ENCODE measurements at places on chromosomes 6 and 20.

DNA sequence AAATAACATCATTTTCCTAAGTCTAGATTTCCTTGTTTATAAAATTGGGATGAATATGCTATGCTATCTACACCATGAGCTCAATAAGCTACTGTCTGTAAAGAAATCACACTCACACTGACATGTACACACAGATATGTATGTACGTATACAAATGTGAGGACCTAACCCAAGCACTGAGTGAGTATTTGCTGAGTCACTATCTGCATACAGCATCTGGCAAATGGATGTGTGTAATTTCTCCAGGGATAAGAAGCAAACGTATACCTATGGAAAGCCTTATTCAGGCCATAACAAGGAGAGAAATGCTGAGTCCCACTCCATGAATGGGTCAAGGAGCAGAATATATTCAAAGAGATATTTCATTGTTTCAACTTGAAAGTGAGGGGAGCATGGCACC lies 153.9 kb downstream of the LPA start:
- DNase-seq: no peak

- DNase-seq: no peak
Observed at GRCh38 chr20:1130847-1131246, 12.4 kb downstream of the PSMF1 start.

DNA sequence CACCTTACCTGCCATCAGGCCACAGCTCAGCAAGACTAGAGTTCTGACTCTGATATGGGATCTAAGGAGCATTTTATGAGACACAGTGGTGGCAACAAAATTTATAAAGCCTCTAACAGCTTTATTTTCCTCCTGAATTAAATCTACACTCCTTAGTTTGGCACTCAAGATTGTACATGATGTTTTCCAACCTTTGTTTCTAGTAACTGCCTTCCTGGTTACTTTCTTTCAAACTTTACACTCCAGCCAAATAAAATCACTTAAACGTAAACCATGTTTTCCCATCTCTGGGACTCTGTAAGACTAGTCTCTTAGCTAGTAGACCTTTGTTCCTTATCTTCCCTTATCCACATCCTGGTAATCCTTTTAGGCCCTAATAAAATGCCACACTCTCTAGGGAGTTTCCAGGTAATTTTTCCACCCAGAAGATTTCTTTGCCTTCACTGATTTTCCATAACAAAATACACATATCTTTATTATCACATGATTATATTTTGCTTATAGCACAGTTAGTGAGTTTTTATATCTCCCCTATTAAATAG lies 92.1 kb downstream of the PKHD1 start:
- no peak for DNase-seq

GRCh38 chr20:53708129-53708968 lies 114.7 kb upstream of the ZNF217 start:
- no peak for DNase-seq

DNA sequence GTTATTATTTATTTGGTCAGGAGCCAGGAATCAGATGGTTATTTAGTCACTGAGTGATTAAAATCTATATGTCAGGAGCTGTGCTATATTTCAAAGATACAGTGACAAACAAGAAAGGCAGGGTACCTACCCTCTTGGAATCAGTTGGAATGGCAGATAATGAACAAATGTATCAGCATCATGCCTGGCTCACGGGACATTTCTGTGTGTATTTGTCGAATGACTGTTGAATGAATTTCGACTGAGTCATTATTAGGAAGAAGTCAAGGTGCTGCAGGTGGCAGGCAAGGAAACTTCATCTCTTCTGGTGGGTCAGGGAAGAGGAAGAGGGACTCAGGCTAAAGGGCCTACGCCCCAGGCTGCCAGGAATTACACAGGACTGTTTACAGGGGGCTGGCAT lies 13.6 kb downstream of the PKIG start:
- no peak for DNase-seq

DNA sequence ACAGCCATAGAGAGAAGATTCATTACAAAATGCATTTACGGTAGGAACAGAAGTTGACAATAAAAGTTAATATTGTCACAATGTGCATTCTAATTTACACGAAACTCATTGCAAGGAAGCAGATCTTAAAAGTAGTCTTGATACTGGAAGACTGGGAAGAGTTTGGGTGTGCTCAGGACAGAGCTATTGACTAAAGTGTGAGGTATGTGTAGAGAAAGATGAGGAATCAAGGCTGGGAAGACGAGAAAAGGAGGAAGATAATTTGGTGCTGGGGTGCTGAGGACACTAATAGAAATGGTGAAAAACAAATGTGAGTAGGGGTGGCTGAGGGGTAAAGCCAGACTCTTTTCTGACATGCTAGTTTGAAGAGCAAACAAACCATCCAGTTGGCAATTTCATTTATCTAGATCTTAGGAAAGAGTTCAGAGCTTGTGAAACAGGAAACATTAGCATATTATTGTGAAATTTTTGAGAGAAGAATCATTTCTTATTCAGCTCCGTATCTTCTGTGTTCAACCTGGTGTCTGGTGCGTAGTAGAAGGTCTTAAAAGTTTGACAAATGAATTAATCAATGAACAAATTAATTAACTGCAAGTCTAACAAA lies 72.7 kb downstream of the ELOVL4 start:
- no peak for DNase-seq

- DNase-seq: no peak
Observed at GRCh38 chr6:25303254-25303653, 24.1 kb downstream of the CARMIL1 start.

- DNase-seq: no peak
Observed at GRCh38 chr6:159249128-159249527, 79.9 kb downstream of the FNDC1 start.

DNA sequence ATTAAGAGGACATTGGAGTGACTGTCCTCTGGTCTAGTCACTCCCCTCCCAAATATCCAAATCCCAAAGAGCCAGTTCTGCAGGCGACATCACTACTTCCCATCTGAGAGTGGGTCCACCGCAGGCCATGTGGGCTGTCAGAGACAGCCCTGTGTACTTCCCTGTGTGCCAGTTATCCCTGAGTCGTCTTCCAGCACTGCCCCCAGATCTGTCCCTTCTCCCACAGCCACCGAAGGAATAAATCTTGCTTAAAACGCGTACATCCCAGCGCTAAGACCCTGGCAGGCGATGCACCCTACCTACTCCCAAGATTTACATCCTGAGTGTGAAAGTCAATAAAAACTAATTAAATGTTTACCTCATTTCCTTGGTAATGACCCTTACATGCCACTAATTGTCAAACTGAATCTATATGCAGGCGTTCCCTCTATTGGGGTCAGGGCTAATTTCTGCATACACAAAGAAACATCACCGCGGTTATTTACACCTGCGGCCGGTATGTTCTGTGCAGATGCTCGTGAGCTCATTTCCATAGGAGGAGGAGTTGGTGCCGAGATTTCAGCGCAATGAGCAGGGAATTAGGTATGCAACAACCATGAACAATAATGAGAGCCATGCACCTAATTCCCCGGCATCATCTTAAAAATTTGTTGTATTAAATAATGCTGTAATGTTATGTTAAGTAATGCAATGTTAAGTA lies 31.3 kb upstream of the CDH4 start:
- no peak for DNase-seq

DNA sequence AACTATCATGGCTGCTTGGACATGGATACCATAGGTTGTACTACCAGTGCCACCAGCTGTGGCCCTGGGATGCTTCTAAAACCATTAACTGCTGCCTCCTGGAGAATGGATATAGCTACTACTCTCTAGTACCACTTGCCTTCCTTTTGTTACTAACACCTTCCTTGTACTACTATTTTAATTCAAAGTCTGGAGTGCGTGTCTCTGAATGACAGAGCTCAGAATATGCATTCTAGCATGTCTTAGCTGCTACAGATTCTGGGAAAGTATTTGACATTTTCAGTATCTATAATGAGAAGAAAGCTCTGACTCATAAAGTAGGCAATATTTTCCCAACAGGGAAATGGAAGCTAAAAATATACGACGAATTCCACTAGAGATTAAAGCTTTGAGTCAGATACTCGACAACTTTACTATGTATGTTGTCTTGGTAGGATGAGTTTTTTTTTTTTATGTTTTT lies 112.3 kb downstream of the PFDN4 start:
- no peak for DNase-seq

DNA sequence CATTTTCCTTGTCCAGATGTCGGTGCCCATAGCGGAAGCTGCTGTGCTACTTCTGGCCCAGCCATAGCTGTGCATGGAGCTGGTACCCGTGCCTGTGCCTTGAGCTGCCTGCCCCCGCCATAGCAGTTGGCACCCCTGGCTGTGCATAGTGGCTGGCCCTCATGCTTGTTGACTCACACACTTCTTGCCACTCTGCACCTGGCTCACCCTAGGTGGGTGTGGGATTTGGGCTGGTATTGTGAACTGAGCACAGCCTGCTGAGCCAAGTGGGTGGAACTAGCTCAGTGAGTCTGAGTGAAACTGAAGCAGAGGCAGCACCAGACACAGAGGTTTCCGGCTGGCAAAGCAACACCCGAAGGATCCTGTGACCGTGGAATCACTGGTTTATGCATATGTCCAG lies 689.5 kb upstream of the EYS start:
- no peak for DNase-seq

DNA sequence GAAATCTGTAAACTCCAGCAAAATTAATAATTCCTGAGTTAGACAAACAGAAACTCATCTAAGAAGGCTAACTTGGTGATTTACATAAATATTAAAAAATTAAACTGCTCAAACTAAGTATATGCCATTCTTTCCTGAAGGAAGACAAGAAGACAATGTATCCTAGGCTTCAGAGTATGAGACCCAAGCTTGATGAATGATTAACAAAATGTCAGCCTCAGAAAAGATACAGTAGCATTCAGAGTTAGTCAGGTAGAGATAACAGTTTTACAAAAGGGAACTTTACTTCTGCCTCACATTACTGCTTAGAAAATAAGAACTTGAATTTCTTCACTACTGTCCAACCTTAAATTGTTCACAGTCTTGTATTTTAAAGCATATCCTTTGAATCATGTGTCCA lies 12.0 kb downstream of the CSNK2A1 start:
- DNase-seq: no peak

GRCh38 chr20:13249118-13249797 lies 28.2 kb downstream of the ISM1 start:
- no peak for DNase-seq

GRCh38 chr6:146598772-146599405 lies at the start of gene ADGB:
ADGB (plus strand) TSS chr6:146598972; CDS start chr6:146599041, 69 bp downstream.
- no peak for DNase-seq

DNA sequence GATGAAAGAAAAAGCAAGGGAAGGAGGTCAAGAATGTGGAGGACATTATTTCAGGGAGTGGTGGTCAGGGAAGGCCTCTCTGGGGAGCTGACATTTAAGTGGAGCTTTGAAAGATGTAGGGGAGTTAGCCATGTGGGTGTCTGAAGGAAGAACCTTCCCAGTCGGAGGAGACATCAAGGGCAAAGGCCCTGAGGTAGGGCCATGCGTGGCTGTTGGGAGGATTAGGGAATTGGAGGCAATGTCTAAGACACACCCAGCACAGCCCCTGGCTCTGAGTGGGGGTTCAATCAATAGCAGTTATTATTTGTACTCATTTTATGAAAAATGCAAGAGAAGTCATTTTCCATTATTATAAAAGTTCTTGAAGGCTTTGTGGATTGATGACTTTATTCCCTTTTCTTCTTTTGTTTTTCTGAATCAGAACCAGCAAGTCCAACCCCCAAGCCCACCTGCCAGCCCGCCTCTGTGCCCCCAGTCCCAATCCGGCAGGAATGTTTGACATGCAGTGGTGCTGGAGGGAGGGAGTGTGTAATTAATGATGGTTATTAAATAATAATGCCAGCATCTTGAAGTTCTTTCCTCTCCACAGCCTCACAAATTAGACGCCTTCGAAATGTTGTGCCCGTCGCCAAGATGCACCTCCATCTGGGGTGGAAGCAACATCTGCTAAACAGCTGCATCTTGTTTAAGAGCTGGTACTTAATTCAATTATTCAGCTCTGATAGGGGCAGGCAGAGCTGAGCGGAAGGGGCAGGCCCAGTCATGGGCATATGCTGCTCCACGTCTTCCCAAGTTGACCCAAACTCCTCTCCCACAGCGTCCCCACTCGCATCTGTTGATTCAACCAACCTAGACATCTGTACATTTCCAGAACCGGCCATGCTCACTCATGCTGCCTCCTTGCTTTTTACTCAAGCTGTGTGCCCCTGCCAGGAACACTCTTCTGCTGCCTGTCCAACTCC lies 81.3 kb upstream of the SIRPA start:
- DNase-seq: no peak

DNA sequence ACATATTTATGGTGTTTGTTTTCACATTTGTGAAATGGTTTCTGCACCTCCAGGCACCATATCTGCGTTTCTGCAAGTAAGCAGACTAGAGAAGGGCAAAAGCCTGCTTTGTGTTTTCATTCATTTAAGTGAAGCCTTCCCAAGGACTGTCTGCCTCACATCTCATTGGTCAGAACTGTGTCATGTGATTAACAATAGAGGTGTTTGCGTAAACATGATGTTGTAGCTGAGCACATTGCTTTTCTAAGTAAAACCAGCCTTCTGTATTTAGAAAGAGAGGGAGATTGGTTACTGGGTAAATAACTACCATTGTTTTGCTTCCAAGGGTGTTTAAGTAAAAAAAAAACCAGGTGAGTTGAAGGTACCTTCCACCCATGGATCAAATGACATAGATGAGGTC lies 39.7 kb downstream of the SH3BGRL2 start:
- DNase-seq: no peak

DNA sequence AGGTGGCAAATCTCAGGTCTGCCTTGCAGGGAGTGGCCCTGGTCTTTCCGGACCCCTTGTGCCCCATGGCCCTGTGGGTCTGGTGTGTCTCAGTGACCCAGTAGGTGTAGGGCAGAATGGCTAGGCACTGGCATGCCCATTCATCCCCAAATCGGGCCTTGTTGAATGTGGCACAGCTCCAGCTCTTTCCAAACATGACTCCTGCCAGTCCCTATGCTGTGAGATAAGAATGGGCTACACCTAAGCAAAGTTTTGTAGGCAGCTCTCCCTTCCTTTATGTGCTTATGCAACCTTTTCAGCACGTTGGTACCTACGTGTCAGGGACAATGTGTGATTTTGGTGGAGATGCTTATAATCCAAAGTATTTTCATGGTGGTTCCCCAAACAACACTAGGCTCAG lies 33.9 kb downstream of the FOXO3 start:
- no peak for DNase-seq

- DNase-seq: no peak
Observed at GRCh38 chr6:113690281-113691259, 166.6 kb upstream of the MARCKS start.

DNA sequence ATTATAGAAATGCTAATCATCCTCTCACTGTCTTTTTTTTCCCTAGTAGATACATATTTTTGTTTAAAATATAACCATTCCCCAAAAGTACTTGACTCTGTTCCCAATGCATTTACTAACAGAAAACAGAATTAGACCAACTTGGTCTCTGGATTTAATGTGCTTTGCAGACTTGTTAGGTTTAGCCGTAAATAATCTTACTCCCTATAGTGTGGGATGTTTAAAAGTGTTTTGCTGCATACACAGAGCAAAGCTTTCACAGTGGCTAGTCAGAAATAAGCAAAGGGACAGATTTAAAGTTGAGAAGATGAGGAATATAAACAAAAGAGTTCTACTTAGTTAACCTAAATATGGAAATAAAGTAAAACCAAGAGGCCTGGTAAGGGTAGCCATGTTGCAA lies 527.5 kb downstream of the HDGFL1 start:
- no peak for DNase-seq

- no peak for DNase-seq
Observed at GRCh38 chr6:89956182-89956581, 61.9 kb downstream of the GJA10 start.
